Stimulated activated CD4-positive, alpha-beta T cell treated with anti-CD3 and anti-CD28 coated beads, Interleukin-15, amount 100 ng/mL, for 48 hours (primary cell): ENCODE measurements at places on chromosomes 2 and 18.

- DNase-seq: no peak
Observed at GRCh38 chr2:159811232-159811631, 13.2 kb upstream of the CD302 start.

- DNase-seq: no peak
Observed at GRCh38 chr2:70959271-70959761, 19.1 kb upstream of the ANKRD53 start.

- no peak for DNase-seq
Observed at GRCh38 chr2:155190342-155190741, 491.8 kb downstream of the KCNJ3 start.

DNA sequence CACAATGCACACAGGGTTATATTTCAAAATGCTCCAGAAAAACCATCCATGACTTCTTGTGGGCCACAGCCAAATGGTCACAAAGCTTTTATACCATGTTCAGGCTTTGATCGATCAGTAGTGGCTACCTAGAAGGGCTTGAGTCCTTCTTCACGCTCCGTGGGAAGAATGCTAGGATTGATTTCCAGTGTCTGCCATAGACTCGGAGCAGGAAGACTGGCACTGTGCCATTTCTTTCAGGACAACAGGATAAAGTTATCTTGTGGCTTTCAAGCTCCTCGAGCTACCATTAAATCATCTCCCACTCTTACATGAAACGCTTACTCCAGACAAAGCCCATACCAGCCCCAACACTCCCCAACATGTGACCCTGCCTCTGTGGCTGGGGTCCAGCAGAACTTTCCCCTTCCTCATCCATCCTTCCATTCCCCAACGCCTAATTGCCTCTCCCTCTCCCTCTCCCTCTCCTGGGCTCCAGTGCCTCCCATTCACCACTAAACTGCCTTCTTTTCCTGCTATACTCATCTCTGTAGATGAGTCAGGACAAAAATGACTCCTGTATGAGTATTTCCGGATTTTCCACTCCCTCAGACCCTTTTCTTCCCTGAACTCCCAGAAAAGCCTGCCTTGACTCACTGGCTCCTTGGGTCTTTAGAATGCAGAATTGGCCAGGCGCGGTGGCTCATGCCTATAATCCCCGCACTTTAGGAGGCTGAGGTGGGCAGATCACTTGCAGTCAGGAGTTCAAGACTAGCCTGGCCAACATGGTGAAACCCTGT, 40.9 kb downstream of the ADD2 start:
- DNase-seq: no peak

GRCh38 chr18:7676253-7676873, 109.2 kb downstream of the PTPRM start:
- DNase-seq: no peak

GRCh38 chr2:168510125-168510756, 54.2 kb downstream of the CERS6 start:
- no peak for DNase-seq

- DNase-seq: no peak
Observed at GRCh38 chr2:48343571-48344440, 186.1 kb upstream of the STON1 start.

- no peak for DNase-seq
Observed at GRCh38 chr2:75403991-75404428, 156.7 kb downstream of the EVA1A start.

DNA sequence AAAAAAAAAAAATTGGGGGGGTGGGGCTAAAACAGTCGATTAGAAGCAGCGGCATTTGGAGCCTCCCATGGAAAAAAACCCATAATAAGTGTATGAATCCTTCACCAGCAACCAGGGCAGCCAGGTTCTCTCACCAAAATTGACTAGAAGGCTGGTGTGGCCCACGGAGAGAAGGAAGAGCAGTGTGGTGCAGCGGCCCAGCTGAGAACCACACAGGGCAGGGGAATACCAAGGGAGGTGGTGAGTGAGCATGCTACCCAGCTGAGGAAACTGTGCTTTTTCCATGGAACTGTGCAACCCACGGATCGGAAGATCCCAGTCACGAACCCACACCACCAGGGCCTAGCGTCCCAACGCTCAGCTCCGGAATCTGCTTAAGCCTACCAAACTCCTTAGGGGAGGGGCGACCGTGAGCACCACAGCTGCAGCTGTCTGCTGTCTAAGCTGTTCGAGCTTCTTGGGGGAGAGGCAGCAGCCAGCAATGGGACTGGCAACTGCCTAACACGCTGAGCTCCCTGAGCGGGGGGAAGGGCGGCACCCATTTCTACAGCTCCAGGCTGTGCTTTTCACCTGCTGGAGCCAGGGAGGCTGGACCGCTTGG, 1037.2 kb upstream of the ACVR2A start:
- DNase-seq: no peak

DNA sequence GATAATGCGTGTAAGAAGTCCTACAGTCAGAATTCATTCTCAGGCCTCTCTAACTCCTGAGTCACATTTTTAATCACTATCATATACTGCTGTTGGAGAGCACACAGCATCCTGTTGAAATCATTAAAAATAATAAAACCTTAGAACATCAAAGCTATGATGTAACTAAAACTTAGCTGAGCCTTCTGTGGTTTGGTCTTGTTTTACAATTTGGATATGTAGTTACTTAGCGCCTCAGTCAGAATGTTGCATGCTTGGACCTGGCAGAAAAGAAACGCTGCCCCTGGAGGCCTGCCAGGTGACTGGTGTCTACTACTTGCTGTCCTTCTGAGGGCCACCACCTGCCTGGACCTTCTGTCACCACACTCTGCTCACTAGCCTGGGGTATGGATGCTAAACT, 261.1 kb upstream of the RASGRP3 start:
- DNase-seq: no peak

GRCh38 chr18:48940854-48941611, 9.7 kb downstream of the SMAD7 start:
- peak; percentile 54 for DNase-seq
